ENCODE measurements at places on chromosomes 5 and 9.

DNA sequence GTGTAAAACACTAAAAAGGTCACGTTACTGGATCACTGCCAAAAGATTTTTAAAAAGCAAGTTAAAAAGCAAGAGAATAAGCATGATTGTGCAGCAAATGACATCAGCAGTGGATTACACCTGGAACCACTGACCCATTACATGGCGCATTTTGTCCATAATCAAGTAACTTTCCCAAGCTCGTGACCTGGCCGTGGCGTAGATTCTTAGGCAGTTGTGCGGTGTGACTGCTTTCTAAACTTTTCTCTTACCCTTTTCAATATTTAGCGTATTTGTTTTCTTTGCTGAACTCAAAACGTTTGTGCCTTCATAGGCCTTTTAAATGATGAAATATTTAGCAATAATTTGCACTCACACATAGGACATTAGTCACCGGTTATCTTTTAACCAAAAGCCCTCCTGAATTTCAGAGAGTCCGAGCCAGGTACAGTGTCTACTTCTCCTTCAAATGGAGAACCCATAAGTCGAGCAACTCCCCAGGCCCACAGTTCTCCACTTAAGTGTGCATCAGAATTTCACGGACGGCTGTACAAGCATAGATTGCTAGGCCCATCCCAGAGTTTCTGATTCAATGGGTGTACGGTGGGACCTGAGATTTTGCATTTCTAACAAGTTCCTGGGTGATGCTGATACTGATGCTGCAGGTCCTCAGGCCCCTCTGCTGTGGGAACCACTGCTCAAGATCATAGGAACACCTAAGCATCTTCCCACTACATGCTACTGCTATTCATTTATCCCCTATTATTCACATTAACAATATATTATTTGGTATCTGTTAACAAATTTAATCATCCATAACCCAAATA lies 144.4 kb downstream of the GLIS3 start:
- no peaks in the 10 kb centered on the region for H3K4me1 ChIP-seq
- no peak for DNase-seq
- H3K27me3 ChIP-seq: peaks cover 2% of the 10 kb centered on the region
- no peak overlapping the region for H3K27ac ChIP-seq
- H3K4me3 ChIP-seq: no peak overlapping the region
- H3K36me3 ChIP-seq: no peaks in the 10 kb centered on the region

GRCh38 chr9:125835655-125836054 lies 88.5 kb downstream of the PBX3 start:
- no peak overlapping the region for H3K4me3 ChIP-seq
- no peaks in the 10 kb centered on the region for H3K27me3 ChIP-seq
- H3K4me1 ChIP-seq: peaks cover 9% of the 10 kb centered on the region
- H3K27ac ChIP-seq: no peak overlapping the region
- no peak for DNase-seq

- no peak overlapping the region for H3K4me3 ChIP-seq
- no peaks in the 10 kb centered on the region for H3K36me3 ChIP-seq
- H3K27me3 ChIP-seq: no peaks in the 10 kb centered on the region
- H3K4me1 ChIP-seq: no peaks in the 10 kb centered on the region
- no peak overlapping the region for H3K27ac ChIP-seq
- DNase-seq: peak; percentile 16
These were observed 456.2 kb downstream of the RASEF start for GRCh38 chr9:82606492-82607382.

DNA sequence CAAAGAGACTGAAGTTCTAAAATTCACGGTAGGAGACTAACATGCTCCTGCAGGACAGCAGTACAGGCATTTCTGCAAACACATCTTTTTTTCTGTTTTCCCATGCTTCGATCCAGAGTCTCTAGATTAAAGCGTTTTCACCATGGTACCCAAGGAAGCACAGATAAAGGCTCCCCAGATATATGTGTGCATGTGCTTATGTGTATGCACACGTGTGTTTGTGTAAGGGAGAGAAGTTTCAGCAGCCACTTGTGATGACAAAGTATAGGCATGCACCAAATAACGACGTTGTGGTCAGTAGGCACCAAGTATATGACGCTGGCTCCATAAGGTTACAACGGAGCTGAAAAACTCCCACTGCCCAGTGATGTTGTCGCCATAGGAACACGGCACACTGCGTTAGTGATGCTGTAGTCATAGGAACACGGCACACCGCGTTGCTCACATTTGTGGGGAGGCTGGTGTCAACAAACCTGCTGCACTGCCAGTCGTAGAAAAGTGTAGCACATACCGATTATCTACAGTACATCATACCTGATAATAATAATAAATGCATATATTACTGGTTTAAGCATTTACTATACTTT lies 21.7 kb downstream of the MED10 start:
- no peak for DNase-seq
- peaks cover 15% of the 10 kb centered on the region for H3K4me1 ChIP-seq
- H3K36me3 ChIP-seq: peaks cover 10% of the 10 kb centered on the region
- H3K4me3 ChIP-seq: no peak overlapping the region

DNA sequence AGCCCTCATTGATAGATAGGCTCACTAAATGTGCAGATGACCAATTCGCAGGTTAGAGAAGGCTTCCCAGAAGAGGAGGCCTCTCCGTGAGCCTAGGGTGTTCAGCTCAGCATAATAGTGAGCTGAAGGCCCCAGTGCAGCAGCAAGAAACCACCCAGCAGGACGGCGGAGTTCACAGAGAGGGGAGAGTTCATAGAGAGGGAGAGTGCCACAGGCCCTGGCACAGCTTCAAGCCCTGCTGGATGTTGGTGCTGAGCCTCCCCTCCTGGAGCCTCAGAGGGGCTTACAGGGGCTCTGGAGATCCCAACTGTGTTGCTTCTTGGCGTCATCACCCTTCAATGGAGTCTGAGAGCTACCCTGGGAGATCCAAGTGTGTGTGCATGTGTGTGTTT lies 2.1 kb downstream of the SLC22A5 start:
- peaks cover 28% of the 10 kb centered on the region for H3K4me1 ChIP-seq
- H3K27me3 ChIP-seq: no peaks in the 10 kb centered on the region
- no peak overlapping the region for H3K27ac ChIP-seq
- no peak for DNase-seq
- no peaks in the 10 kb centered on the region for H3K36me3 ChIP-seq

DNA sequence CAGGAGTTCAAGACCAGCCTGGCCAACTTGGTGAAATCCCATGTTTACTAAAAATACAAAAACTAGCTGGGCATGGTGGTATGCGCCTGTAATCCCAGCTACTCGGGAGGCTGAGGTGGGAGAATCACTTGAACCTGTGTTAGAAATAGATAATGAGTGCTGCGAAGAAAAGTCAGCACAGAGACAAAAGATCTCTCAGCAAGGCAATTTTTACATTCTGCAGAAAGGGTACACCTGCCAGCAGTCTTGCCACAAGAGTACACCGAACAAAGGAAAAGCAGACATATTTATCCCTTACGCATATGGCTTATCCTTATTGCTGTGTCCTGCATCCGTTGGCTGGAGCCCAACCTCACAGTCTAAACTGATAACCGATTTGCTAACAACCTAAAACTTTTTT lies 16.2 kb upstream of the GPBP1 start:
- no peak overlapping the region for H3K27ac ChIP-seq
- DNase-seq: no peak
- no peaks in the 10 kb centered on the region for H3K27me3 ChIP-seq

DNA sequence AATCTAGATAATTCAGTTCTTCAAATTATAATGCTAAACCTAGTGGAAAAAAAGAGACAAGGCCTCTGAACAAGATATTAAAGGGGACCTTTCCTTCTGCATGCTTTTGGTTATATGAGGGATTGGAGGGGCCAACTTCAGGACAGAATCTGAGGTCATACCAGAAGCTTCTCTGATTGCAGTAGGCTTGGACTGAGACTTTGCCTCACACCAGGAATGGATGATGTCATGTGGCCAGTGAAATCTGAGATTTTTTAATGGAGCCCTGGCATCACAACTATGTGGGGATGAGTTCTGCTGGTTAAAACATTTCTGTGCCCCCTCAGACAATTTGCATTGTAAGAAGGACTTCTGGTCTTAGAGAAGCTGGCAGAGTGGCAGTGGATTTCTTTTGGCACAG lies 88.6 kb downstream of the ANGPTL2 start:
- H3K36me3 ChIP-seq: no peaks in the 10 kb centered on the region
- H3K4me1 ChIP-seq: no peaks in the 10 kb centered on the region
- no peak overlapping the region for H3K27ac ChIP-seq
- no peaks in the 10 kb centered on the region for H3K27me3 ChIP-seq

GRCh38 chr5:10201223-10201868 lies 48.3 kb downstream of the ATPSCKMT start:
- no peaks in the 10 kb centered on the region for H3K27me3 ChIP-seq
- no peak overlapping the region for H3K4me3 ChIP-seq
- no peak for DNase-seq
- H3K27ac ChIP-seq: no peak overlapping the region
- H3K36me3 ChIP-seq: peaks cover 3% of the 10 kb centered on the region

GRCh38 chr9:115006660-115007059 lies 76.3 kb upstream of the TNFSF8 start:
- peaks cover 54% of the 10 kb centered on the region for H3K4me1 ChIP-seq
- no peaks in the 10 kb centered on the region for H3K36me3 ChIP-seq
- no peak overlapping the region for H3K4me3 ChIP-seq

DNA sequence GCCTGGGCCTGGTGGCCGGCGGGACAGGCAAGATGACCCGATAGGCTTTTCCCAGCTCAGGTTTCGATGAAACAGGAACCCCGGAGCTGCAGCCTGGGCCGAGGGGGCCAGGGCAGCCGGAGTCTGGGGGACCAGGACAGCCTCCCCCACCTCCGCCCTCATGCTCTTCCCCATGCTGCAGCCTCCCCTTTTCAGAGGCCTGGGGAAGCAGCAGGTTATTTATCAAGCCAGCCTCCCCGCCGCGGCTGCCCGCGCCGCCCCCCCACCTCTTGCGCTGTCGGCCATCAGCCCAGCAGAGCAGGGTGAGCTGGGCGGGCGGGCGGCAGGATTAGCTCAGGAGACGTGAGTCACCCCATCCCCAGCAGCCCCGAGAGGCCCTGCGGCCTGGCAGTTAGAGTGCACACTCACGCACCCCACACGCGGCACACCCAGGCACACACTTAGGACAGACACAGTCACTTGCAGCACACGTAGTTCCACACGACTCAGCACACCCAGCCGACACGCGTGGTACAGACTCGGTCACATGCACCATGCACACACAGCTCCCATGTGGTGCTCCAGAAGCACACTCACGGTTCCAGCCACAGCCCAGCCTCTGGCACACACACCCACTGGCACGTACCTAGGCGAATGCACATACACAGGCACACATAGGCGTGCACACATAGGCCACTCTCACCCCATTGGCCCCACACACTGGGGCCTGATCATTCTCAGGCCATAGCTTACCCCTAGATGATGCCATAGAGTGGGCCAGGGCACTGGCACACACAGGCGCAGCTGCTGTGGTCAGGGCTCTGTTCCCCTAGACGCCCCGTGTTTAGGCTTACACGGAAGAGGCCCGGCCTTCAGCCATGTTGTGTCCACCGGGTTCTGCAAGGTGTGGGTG lies 13.0 kb downstream of the CXXC5 start:
- no peak overlapping the region for H3K4me3 ChIP-seq
- H3K27ac ChIP-seq: peak overlapping the region; percentile 52
- DNase-seq: no peak
- H3K27me3 ChIP-seq: peaks cover 3% of the 10 kb centered on the region

DNA sequence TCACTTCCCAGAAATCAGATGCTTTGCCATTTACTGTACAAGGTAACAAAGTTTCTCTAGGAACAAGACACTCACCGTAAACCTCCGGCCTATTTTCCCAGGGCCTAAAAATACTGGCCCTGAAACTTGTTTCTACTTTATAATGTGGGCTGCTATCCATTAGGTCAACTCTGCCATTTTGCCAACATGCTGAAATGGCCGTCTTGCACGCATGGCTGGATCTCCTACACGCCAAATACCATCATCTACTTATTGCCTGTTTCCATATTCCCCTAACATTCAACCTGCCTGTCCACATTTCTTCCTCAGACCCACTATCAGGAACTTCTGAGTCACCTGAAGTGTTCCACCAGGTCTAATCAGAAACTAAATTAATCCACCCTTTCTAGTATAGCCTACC lies 4.7 kb downstream of the TBCA start:
- peaks cover 50% of the 10 kb centered on the region for H3K36me3 ChIP-seq
- no peak for DNase-seq
- peaks cover 62% of the 10 kb centered on the region for H3K4me1 ChIP-seq
- peak overlapping the region; percentile 3 for H3K4me3 ChIP-seq
- H3K27me3 ChIP-seq: no peaks in the 10 kb centered on the region
- peak overlapping the region; percentile 18 for H3K27ac ChIP-seq

GRCh38 chr5:40447438-40447837 lies 232.3 kb upstream of the PTGER4 start:
- no peak for DNase-seq
- no peak overlapping the region for H3K4me3 ChIP-seq
- peaks cover 39% of the 10 kb centered on the region for H3K36me3 ChIP-seq
- no peak overlapping the region for H3K27ac ChIP-seq
- H3K27me3 ChIP-seq: no peaks in the 10 kb centered on the region

GRCh38 chr9:93540305-93540704 lies 36.1 kb upstream of the PHF2 start:
- peaks cover 4% of the 10 kb centered on the region for H3K4me1 ChIP-seq
- no peak overlapping the region for H3K27ac ChIP-seq
- DNase-seq: no peak
- H3K27me3 ChIP-seq: no peaks in the 10 kb centered on the region
- H3K36me3 ChIP-seq: peaks cover 27% of the 10 kb centered on the region
- no peak overlapping the region for H3K4me3 ChIP-seq

GRCh38 chr9:14379280-14379679 lies 65.3 kb upstream of the NFIB start:
- no peak overlapping the region for H3K27ac ChIP-seq
- H3K4me3 ChIP-seq: no peak overlapping the region
- no peaks in the 10 kb centered on the region for H3K4me1 ChIP-seq

DNA sequence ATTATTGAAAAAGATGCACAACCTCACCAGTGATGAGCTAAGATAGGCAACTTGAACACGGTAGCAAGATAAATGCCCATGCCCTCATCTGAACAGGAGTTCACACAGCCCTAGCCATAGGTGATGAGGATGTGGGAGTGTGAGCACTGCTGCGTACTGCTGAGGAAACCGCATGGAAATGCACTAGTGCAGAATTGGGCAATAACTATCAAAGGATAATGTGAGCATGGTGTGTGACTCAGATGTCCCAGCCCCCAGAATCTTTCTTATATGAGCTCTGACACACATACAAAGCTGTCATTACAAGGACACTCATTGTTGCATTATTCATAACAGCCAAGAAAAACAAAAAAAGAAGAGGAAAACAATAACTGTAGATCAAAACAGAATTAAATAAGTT lies 521.2 kb downstream of the IRX1 start:
- peak; percentile 6 for DNase-seq
- no peaks in the 10 kb centered on the region for H3K36me3 ChIP-seq
- no peaks in the 10 kb centered on the region for H3K27me3 ChIP-seq
- no peaks in the 10 kb centered on the region for H3K4me1 ChIP-seq
- H3K27ac ChIP-seq: no peak overlapping the region

DNA sequence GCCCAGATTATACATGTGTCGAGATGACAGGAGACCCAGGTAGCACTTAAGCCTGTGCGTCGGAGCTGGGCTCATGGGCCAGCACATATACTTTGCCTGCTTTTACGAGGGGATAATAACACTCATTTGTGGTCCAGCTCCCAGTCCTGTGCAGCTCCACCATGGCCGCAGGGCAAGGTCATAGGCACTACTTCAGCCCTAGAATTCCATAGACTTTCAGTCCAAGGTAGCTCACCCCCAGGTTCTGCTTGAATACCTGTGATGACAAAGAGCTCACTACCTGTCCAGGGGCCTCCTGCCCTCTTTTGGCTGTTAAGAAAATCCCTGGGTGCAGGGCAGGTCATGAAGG lies 1.7 kb downstream of the CORO2A start:
- peaks cover 35% of the 10 kb centered on the region for H3K4me1 ChIP-seq
- no peaks in the 10 kb centered on the region for H3K27me3 ChIP-seq
- H3K27ac ChIP-seq: no peak overlapping the region

All from activated CD8-positive, alpha-beta T cell treated with anti-CD3 and anti-CD28 coated beads for 36 hours (primary cell).